NCI-H2171 treated with DMSO at 0.1 percent for 48 hours (cell line): ENCODE measurements at places on chromosomes 3 and 15.

- no peak for DNase-seq
Measured at GRCh38 chr15:40775007-40775406, 5.2 kb downstream of the C15orf62 start.

- DNase-seq, result no peak
Measured at GRCh38 chr15:66189291-66189690, 64.3 kb downstream of the MEGF11 start.

- no peak for DNase-seq
Measured at GRCh38 chr3:120646771-120647432, 35.1 kb downstream of the HGD start.

GRCh38 chr3:157119369-157119951, 40.5 kb downstream of the CCNL1 start:
- no peak for DNase-seq

DNA sequence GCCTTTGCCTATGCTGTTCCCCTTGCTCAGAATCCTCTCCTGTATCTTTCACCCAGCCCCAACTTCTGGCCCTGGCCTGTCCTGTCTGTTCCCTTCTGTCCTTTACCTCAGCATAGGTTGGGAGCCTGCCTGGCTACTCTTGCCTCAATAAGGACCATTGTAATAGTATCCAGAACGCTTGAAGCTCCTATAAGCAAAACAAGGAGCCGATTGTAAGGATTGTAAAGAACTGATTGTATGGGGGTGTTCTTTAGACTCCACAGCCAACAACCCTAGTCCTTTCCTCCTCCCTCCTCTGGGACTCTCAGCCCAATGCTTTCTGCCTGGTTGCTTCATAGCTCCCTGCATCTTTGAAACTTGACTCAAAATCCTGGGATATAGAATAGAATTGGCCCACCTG, 18.7 kb upstream of the RAD54L2 start:
- no peak for DNase-seq

DNA sequence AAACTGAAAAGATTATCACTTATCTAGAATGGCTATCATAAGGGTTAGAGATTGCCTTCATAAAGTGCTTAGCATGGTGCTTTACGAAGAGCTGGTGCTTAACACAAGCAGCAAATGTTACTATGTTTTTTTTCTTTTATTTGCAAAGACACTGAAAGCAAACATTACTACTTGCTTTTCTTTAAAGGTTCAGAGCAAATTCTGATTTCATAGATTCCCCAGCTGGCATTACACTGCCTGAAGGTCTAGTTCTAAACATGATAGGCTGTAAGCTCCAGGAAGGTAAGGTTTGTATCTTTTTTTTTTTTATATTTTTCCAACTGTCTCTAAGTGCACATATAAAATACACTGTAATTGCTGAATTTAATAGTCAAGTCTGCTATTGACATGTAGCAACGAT, 71.9 kb downstream of the UQCC5 start:
- DNase-seq, result peak; percentile 66

DNA sequence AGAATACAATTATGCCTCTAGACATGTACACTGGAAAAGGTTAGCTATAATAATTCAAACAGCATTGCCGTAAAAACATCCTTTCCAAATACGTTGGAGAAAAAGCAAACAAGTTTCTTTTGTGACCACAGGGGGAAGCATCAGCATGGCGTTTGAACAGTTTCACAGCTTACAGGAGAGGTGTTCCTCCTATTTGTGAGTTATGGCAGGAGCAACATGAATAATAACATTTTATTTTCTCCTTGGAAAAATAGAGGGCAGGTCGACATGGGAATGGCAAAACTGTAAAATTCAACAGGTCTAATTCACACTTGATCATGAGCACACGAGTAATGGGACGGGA, 39.7 kb upstream of the GADL1 start:
- DNase-seq, result peak; percentile 2

DNA sequence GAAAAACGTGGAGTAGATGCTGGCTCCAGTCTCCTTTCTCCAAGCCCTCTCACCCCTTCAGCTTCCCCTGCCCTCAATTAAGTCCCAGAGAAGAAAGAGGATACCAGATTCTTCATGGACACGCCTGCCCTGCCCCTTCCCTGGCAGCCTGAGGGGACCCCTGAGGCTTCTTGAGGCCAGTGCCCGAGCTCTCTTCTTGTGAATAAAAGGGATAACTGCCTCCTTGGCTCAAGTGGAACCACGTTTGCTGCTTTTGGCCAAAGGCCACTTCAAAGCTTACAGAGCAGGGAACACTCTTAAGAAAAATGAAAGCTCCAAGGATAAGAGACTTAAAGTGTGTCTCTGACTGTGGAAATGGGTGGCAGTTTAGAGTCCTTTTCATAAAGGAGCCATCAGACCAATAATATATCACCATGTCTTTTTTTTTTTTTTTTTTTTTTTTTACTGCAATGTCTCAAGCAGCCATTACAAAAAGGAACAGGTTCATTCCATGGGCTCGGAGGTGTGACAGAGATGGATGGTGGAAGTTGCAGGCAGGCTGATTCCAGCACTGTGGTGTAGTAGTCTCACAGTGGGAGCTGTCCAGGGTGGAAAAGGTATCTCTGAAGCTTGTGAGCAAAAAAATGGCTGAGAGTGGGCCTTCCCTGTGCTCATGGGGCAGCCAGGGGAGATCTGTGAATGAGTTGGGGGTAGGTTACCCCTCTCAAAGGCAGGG, 108.8 kb downstream of the SEMA5B start:
- DNase-seq, result no peak

GRCh38 chr3:12838179-12838965, 3.0 kb downstream of the RPL32 start:
- no peak for DNase-seq

- DNase-seq, result no peak
Measured at GRCh38 chr3:189282741-189283140, 111.0 kb downstream of the TPRG1 start.

DNA sequence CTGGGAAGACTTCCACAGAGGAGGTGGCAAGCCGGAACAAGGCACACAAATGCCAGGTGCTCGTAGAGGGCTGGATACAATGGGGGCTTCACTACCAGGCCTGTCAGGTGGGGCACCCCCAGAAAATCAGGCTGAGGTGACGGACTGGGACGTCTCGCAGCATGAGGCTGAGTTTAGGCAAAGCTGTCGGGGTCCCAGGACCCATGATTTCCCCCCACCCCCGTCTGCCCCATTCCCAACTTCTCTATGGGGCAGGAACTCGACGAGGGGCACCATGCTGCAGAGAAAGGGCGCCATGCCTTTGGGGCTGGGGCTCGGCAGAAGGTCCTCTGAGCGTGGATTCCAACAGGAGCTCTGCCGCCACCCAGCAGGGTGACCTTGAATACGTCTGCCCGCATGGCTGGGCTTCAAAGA, 65.7 kb upstream of the HES1 start:
- DNase-seq, result no peak

DNA sequence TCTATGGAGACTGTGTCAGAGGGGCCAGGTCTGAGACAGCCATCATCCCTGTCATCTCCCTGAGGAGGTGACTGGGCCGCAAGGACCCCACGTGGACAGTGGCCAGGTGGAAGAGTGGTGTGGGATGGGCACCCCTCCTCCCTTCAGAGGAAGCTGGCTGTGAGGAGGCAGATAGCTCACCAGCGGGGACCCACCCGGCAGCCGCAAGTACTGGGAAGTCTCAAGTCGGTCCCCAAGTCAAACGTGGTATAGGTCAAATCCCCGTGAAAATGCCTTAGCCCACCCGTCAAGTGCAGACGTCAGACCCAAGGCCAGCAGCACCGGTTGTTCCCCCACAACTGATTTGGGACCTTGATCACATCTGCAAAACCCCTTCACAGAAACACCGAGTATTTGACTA, 12.3 kb upstream of the KLF13 start:
- no peak for DNase-seq
